Cerebellar nuclear complex (tissue), 1 donor: ENCODE measurements at places on chromosomes 6 and 20.

DNA sequence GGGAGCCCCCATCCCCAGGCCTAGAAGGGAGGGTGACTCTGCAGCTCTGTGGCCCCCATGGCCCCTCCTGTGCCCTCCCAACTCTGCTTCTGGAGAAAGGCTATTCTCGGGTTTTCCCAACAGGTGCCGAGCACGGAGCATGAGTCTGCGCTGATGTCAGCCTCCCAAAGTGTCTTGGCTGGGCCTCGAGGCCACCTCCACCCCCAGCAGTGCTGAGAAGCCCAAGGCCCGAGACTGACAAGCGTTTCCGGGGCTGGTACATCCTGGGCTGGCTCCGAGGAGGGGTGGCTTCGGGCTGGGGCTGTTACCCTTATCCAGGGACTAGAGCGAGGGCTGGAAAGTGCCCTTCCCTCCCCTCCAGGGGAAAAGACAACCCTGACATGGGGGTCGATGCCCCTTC is 60.2 kb upstream of the GATA5 start:
- DNase-seq: no peak

GRCh38 chr6:111737065-111737521 is 131.4 kb upstream of the TRAF3IP2 start:
- no peak for DNase-seq

DNA sequence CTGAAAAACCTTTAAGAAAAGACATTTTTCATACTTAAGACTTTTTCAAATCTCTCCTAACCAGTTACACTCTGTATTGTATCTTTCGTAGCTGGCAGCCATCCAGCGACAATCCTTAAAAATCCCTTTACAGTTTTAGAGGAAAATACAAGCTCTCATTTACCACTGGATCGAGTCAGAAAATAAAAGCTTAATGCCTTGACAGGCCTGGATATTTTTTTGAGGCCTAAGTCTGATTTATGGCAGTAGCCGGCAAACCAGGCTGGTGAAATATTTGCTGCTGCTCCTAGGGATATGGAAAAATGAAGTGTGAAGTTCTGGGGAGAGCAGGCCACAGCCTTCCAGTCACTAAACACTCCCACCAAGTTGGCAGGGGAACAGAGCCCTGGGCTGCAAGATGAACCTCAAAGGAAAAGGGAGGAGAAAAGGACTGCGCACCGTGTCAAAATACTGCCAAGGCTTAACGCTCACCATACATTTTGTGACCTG is 213.0 kb upstream of the SUPT3H start:
- no peak for DNase-seq

DNA sequence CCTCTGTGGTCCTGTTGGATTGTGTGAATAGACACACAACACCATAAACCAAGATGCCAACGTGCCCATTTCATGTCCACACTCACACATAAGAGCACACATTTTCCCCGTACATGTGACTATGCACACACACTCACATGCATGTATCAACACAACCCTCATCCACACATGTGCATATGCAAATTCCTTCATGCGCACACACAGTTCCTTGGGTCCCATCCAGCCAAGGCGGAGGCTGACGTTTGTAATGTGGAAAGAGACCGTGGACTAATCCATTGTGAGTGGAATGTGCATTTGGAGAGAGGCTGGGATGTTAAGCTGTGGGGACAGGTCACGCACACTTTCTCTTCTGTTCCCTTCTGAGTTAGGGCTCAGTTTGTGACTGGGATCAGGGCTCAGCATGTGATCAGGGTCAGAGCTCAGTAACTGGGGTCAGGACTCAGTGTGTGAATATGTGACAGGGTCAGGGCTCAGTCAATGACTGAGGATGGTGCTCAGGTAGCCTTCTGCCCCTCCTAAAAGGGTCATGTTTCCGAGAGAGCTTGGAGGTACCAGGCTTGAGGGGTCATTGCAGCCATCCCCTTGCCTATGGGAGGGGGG is 628 bp upstream of the BPIFB2 start:
- no peak for DNase-seq

DNA sequence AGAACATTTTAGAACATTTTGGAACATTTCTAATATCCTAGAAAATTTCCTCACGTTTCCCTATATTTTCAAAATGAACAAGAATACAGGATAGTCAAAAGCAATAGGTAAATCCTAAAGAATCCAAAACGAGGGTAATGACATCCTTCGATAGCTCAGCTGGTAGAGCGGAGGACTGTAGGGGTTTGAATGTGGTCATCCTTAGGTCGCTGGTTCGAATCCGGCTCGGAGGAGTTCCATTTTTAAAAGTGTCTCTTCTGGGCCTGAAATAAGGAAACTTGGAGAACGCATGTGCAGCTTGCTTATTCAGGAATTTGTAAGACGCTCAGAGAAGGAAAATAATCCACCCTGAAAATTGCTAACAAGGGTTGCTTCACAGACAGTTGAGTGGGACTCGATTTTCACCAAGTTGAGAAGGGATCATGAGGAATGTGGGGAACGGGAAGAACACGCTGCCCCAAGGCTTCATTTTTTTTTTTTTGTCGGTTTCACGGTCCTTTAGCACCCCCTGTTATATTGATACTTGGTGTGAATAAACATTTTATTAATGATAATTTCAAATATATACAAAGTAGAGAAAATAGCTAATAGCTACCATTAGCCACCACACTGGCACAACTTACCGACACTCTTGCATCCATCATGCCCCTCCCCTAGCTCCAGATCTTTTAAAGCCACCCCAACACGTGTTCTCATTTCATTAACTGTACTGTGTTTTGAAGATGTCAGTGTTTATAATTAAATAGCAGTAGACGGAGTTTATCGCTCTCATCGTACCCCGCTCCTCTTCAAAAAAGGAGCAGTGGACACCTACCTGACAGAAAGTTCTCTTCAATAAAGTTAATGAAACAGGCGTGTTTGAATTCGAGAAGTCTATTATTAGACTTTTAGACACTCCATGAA is 1.8 kb upstream of the ABT1 start:
- DNase-seq: no peak

DNA sequence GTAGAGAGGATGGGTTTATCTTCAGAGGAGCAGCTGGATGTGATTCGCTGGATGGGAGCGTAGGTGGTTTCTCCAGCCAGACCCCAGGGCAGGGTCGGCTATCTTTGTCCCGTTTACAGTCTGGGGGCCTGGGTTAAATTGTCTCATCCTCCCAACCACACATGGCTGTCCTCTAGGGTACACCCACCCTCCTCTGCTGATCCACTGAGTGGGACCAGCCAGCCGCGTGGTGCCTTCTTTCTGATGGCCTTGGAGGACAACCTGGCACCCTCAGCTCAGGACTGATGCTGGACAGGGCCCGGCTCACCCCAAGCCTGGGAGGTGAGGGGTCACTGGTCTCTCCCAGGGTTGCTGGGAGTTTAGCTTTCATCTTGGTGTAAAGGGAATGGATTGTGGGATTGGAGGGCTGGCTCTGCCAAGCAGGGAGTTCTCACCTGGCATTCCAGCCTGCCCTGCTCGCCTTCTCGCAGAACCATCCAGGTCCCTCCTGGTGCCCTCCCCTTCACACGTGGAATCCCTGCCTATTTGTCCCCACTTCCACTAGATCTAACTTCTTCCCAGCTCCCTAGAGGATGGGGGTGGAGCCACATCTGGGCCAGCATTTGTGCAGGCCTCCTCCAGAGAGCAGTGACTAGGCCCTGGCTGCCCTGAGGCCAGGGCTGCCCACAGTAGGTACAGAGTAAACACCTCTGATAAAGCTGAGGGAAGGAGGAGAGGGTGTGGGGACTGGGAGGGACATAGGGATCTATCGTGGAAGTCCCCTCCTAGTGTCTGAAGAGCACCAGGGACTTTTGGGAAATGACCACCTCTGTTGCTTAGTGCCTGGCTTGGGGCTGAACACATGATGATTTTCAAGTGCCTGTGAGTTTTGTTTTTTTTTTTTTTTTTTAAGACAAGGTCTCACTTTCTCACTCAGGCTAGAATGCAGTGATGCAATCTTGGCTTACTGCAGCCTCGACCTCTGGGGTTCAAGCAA is 1.6 kb downstream of the ITPR3 start:
- DNase-seq: no peak

- no peak for DNase-seq
Measured at GRCh38 chr6:34239893-34240292, 3.2 kb downstream of the HMGA1 start.

GRCh38 chr6:14333556-14334305 is 216.2 kb downstream of the CD83 start:
- DNase-seq: no peak

- DNase-seq: no peak
Measured at GRCh38 chr6:68653074-68653705, 18.1 kb downstream of the ADGRB3 start.
